NCI-H1930 (cell line): ENCODE measurements at places on chromosomes 12 and 14.

DNA sequence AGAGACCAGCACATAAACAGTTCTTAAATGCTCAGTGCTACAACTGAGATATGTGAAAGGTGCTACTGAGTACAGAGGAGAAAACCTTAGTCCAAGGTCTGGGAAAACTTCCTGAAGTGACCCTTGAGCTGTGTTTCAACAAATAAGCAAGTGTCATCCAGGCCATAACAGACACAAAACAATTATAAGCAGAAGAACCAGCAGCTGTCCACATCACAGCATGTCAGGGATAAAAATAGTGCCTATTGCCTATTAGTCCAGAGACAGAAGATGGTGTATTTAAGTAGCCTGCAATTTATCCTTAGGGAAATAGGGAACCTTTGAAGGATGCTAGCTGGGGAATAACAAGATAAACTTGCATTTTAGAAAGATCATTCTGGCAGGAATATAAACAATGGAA, 237.8 kb downstream of the SPTSSA start:
- no peak for DNase-seq

DNA sequence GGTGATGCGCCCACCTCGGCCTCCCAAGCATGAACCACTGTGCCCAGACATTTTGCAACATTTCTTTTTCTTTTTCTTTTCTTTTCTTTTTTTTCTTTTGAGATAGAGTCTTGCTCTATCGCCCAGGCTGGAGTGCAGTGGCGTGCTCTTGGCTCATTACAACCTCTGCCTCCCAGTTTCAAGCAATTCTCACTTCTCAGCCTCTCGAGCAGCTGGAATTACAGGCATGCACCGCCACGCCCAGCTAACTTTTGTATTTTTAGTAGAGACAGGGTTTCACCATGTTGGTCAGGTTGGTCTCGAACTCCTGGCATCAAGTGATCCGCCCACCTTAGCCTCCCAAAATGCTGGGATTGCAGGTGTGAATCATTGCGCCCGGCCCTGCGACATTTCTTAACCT, 7.6 kb upstream of the CDC42BPB start:
- no peak for DNase-seq

- no peak for DNase-seq
Observed at GRCh38 chr14:101500061-101500460, 61.2 kb upstream of the DIO3 start.

DNA sequence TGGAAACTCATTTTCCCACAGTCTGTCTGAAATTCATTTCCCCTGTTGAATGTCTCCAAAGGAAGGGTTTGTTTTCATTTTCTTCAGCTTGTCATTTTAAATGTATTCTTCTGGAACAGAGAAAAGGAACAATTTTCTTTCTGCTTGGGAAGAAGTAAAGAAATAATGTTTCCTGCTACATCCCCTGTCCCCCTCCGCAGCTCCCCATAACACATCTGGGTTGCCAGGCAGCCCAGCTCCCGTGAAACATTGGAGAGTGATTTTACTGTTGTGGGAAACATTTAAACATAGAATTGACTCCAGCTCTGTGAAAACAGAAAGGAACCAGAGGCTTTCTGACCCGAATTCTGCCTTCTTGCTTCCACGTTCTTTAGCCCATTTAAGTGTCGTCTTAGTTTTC, 159.5 kb downstream of the TMEM132C start:
- DNase-seq, result no peak

- DNase-seq, result no peak
Observed at GRCh38 chr12:121216102-121216501, 6.2 kb downstream of the P2RX4 start.
